ENCODE measurements at places on chromosomes 1 and 21.

GRCh38 chr1:228280961-228281591, 73.2 kb downstream of the OBSCN start:
- DNase-seq = no peak

- DNase-seq = no peak
These were observed 1.7 kb downstream of the KLHDC8A start for GRCh38 chr1:205355075-205355453.

DNA sequence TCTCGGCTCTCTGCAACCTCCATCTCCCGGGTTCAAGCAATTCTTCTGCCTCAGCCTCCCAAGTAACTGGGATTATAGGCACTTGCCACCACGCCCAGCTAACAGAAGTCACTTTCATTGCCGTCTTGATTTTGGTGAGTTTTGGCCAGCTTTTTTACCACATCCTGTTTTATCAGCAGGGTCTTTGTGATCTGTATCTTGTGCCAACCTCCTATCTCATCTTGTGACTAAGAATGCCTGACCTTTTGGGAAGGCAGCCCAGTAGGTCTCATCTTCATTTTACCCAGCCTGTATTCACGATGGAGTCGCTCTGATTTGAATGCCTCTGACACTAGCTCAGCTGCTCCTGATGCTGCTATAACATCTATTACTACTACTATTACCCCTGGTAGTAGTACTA, 46.8 kb upstream of the BARHL2 start:
- no peak for DNase-seq

DNA sequence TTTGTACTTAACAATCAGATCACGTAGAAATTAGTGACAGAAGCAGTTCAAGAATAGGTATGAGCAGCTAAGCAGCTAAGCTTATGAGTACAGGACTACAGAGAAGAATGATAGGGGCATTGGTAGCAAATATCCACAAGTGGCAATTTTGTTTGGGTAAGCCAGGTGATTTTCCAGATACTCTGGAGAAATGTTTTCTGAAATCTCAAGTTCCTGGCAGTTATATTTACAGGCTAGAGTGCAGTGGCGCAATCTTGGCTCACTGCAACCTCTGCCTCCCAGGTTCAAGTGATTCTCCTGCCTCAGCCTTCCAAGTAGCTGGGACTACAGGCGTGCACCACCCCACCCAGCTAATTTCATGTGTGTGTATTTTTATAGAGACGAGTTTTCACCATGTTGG, 55.1 kb downstream of the ARID4B start:
- DNase-seq = no peak

DNA sequence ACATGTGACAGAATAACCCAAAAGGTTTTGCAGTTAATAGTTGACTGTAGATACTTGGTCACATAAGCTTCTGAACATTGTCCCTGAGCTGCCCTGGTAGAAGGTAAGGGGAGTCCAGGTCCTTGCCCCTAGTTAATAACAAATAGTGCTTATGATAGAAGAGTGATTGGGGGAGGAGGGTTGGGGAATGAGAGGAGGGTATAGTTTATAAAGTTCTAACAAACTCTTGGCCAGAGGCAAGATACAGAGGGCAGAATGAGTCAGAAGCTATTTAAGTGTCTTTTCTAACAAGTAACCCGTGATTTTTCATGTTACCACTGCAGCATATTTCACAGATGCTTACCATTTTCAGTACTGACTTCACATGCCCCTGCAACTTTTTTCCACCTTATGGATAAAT, 26.7 kb upstream of the MYOCOS start:
- DNase-seq = no peak

GRCh38 chr1:33003657-33004056, 33.0 kb downstream of the AK2 start:
- no peak for DNase-seq

DNA sequence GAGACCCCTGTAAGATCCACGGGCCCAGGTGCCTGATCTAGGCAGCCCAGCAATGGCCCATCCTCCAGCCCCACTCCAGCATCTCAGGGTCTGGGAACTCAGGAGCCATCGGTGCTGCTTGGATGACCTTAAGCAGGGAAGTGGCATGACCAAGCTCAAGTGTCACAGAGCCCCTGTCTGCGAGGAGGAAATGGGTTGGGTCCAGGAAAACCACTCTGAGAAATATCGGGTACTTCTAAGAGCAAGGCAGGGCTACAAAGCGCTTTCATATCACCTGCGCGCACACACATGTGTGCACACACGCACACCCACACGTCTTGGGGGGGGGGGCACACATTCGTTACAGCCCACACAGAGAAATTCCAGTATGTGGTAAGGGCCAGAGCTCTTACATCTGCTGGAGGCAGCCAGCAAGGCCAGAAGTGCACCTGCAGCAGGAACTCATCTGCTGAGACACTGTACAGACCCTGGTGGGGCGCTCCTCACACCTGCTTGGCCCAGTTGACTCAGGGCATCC, 32.6 kb upstream of the SPOCD1 start:
- DNase-seq = no peak

- no peak for DNase-seq
These were observed at the start of gene SLAMF7 for GRCh38 chr1:160739098-160739511. Gene SLAMF7 (plus strand): TSS chr1:160739247. CDS start chr1:160739302, 55 bp downstream.

DNA sequence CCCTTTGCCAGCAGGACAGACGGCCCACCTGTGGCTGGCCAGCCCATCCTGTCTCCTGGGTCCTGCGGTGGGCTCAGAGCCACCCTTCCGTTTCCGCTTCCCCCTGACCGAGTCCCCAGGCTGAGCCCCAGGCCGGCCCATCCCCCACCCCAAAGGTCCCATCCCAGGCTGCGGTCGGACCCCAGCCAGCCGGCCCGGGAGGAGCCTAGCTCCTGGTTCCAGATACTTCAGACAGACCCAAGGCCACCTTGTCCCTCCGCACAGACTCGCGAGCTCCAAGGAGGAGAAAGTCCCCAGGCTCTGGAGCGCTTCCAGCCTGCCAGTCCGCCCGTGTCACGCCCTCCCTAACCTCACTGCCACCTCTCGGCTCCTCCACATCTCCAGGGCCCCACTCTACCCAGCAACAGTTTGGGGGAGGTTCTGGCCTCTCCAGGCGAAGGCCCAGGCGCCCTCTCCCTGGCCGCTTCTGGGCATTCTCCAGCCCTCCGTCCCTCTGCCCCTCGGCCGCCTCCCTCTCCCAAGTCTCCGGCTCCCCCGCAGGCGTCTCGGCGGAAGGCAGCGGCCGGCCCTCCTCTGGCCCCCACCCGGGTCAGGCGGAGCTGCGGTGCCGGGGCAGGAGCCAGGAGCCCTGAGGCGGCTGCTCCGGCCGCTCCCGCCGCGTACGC, 835 bp downstream of the LRRN2 start:
- DNase-seq = peak; percentile 46

- no peak for DNase-seq
These were observed 42.4 kb upstream of the MTF2 start for GRCh38 chr1:93036672-93037071.

- DNase-seq = no peak
These were observed 104.6 kb downstream of the ZSCAN20 start for GRCh38 chr1:33576821-33577599.

GRCh38 chr1:53987880-53988279, 30.1 kb downstream of the LDLRAD1 start:
- DNase-seq = no peak

DNA sequence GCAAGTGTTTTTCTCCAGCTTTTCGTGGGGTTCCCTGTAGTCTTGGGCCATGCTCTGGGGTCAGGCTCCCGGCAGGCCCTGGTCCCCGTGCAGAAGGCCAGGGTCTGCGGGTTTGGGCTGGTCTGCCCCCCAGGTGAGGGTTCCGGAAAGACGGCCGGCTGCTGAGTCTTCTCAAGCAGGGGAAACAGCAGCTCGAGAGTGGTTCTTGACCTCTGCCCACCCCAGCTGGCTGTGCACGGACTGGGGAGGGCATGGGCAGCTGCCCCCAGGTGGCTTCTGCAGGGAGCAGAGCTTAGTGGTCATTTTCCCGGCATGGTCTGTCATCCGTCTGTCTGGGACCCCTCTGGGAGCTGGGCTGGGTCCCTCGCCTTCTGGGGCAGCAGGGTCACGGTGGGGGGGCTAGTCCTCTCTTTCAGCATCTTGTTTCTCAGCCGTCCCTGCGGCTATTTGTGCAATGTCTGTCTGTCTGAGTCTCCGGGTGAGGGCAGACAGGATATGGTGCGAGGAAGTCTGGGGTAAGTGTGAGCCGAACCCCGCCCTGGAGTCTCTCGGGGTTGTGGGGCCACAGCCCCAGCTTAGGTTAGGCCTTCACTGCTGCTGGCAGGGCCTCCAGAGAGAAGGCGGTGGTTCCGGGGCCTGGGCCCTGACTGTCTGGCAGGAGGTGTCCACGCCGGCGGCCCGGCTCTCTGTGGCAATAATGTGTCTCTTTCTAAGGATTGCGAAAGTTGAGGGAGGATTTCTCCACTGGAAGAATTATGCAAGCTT, 6.1 kb downstream of the SKI start:
- DNase-seq = no peak

GRCh38 chr21:36419996-36420395, 34.8 kb downstream of the CHAF1B start:
- DNase-seq = peak; percentile 86

DNA sequence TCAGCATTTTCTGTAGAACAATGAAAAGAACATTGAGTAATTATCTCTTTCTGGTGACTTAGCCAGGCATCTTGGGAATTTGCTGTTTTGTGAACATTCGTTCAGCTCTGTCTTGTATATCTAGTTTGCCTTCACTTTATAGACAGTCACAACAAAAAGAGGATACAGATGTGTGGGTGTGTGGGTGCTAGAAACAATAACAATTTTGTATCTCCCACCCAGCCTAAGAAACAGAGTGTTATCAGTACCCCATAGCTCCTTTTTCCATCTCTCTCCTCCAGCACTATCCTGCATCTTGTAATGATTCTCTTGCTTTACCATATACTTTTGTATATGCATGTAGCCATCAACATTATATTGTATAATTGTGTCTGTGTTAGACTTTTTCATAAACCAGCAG, 33.0 kb downstream of the AK4 start:
- DNase-seq = no peak

- DNase-seq = no peak
These were observed 8.6 kb upstream of the NTNG1 start for GRCh38 chr1:107132195-107132594.

GRCh38 chr1:56073206-56073605, 506.2 kb downstream of the PLPP3 start:
- no peak for DNase-seq

DNA sequence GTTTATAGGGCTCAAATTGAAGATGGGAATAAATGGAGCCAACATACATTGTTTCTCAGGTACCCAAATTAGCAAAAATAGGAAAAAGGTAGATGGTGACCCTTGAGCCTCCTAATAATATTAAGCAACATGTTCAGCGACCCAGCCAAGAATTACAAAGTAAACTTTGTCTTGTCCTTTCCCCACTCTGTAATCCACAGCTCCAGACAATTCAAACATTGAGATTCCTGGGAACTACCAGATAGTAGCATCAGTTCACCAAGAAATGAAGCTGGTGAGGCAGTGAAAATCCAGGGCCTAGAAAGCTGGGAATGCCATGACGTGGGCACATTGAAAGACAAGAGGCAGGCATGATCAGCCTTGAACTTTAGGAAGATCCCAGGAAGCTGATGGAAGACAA, 11.7 kb downstream of the HAO2 start:
- no peak for DNase-seq

GRCh38 chr1:204744107-204744779, 58.7 kb upstream of the LRRN2 start:
- DNase-seq = no peak

- no peak for DNase-seq
These were observed 69.6 kb downstream of the COLGALT2 start for GRCh38 chr1:183967914-183968313.

- no peak for DNase-seq
These were observed 8.1 kb upstream of the EPHB2 start for GRCh38 chr1:22702296-22703085.
